ENCODE measurements at places on chromosomes 5 and 9. TPM values are rescaled to one million over a fixed set of nuclear protein-coding genes. Genes with fewer than 3 reads are reported as not detected.

ARHGEF28 gene
- 0.29 TPM for total RNA-seq

CCL27 gene
- not detected for total RNA-seq

MATR3 gene
- total RNA-seq = 200 TPM

ZFP37 gene
- total RNA-seq = 1.7 TPM

IFNA2 gene
- total RNA-seq = not detected

ABLIM3 gene
- total RNA-seq = not detected

SLC34A3 gene
- total RNA-seq = not detected

FOXD4 gene
- total RNA-seq = 0.16 TPM

KCNV2 gene
- total RNA-seq = not detected

FBXO10 gene
- 3.3 TPM for total RNA-seq

SPARC gene
- total RNA-seq = 4.1 TPM

PCDHA9 gene
- total RNA-seq = not detected

CSF2 gene
- total RNA-seq = not detected

IFNA13 gene
- not detected for total RNA-seq

SYK gene
- total RNA-seq = 1.0 TPM

DNA sequence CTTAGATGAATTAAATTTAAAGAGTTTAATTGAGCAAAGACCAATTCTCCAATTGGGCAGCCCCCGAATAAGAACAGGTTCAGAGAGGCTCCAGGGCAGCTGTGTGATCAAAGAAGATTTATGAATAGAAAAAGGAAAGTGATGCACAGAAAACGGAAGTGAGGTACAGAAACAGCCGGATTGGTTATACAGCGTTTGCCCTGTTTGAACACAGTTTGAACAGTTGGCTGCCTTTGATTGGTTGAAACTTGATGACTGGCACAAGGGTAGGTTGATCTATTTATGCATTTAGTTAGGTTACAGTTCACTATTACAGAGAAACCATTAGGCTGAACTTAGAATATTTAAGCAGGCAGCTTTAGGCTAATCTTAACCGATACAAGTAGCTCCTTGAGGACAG, 29.5 kb downstream of the NIM1K start:
- DNase-seq = no peak

DNA sequence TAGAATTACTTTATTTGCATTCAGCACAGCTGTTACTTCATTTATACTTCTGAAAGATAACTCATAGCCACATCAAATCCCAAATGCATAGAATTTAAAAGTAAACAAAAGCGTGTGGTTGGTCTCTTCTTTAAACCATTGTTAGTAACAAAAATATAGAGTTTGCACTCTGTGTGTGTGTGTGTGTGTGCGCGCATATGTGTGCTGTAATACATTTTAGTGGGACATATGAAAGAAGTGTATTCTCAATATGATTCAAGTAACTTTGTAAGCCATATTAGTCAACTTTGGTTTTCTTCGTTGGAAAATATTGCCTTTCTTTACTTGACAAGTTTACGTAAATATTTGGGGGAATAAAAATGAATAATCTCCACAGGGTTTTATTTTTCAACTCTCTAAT, 106.1 kb upstream of the PRRC1 start:
- no peak for DNase-seq

- no peak for DNase-seq
Measured at GRCh38 chr5:8943301-8943700, 602.6 kb downstream of the SEMA5A start.

DNA sequence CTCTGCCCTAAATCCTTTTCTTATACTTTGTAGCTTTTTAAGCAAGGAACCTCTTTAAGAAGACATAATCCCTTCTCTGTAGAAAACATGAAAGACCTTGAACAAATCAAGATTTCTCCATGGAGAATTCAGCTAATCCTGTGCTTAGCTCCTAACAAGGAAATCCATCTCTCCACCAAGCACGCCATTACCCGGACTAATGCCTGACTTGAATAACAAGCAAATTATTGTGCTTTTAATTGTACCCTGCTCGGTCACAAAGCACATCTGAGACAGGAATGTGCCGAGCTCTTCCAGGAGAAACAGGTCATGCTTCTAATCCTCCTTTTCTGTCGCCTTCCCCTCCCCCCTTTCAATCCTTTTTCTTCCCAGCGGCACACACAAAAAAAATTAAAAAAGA, 141.3 kb downstream of the PSAT1 start:
- DNase-seq = no peak

DNA sequence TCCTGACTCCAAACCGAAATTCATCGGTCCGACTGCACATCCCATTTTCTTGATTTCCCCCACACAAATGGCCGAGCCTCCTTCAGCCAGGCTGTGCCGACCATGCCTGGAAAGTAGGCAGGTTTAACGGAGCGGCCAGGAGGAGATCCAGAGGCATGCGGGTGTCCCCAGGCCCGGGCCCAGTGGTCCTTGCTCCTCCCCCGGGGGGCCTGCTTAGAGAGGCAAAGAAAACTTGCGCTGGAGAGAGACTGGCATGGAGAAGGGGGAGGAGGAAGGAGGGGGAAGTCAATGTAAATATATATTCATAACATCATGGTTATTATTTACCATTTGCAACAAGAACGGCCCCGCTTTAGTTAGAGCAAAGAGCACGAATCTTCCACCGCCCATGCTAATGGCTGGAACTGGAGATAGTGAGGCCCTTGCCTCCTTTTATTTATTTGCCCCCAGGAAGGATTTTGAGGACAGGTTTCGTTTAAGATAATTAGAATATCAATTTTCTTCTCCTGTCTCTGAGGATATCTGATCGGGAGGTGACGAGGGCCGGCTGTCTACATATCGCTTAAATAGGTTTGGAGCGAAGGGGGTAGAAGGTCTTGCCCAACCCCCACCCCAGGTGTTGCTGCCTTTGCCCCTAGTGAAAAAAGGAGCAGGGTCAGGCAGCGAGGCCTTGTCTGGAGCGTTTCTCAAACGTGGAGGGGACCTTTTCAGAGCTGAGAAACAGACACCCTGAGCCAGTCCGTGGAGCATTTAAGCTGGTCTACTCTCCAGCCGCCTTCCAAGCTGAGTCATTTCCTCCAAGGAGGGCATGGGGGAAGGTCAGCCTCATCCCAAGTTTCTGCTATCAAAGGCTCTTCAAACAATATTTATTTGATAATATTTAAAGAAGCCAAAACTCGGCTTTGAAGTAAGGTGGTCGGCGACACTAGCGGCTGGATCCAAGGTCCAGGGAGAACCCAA, 2.5 kb downstream of the BARHL1 start:
- DNase-seq = no peak

GRCh38 chr9:13485068-13485596, 205.6 kb upstream of the MPDZ start:
- DNase-seq = no peak

GRCh38 chr5:42720251-42720650, 36.4 kb upstream of the CCDC152 start:
- DNase-seq = no peak

- DNase-seq = no peak
Measured at GRCh38 chr5:78787783-78788182, 139.2 kb upstream of the LHFPL2 start.

DNA sequence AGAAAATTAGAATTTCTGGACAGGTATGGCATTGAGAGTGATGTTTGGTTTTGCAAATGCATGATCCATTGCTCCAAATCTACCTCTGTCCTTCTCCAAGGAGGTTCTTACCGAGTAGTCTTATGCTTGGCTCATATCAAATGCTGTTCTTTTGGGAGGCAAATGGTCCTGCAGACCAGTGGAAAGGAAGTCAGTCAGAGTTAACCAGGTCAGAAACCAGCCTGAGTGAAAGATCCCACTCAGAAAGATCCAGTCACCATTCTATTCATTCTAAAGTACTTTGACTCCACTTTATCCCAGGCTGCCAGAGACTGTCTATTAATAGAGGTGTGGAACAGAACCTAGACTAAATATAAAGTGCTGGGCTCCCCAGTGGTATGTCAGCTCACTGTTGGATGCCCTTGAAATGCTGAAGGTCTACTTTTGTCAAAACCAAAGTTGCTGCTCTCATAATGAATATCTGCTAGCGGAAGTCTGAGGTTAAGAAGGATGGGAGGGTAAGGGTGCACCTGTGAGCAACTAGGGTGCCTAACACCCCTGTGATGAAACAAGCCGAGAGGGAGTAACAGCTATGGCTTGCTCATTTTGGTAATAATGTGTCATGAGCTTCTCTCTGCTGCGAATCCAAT, 302.2 kb downstream of the ZNF608 start:
- DNase-seq = no peak

GRCh38 chr5:123599171-123599570, 87.2 kb downstream of the CSNK1G3 start:
- DNase-seq = no peak

- no peak for DNase-seq
Measured at GRCh38 chr9:108478431-108479332, 377.1 kb downstream of the ACTL7B start.

DNA sequence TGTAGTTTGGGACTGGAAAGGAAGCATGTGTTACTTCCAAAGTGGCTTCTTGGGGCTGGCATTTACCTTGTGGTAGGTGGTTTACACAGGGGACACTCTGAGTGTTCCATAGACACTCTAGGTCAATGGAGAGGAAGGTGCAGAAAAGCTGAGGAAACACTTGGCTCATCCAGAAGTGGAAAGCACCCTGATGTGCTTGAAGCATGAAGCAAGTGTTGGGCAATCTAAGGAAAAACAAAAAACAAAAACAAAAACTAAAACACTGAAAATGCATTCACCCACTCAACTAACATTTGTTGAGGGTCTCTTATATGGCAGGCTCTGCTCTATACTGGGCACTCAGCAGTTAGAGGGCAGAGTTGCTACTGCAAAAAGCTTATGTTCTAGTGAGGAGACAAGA, 2.9 kb upstream of the ERAP2 start:
- DNase-seq = no peak

- DNase-seq = no peak
Measured at GRCh38 chr5:21644032-21644431, 1209.1 kb downstream of the CDH12 start.

- no peak for DNase-seq
Measured at GRCh38 chr9:114031948-114032840, 45.9 kb downstream of the AMBP start.

- no peak for DNase-seq
Measured at GRCh38 chr9:131282688-131283422, 6.5 kb upstream of the FAM78A start.

DNA sequence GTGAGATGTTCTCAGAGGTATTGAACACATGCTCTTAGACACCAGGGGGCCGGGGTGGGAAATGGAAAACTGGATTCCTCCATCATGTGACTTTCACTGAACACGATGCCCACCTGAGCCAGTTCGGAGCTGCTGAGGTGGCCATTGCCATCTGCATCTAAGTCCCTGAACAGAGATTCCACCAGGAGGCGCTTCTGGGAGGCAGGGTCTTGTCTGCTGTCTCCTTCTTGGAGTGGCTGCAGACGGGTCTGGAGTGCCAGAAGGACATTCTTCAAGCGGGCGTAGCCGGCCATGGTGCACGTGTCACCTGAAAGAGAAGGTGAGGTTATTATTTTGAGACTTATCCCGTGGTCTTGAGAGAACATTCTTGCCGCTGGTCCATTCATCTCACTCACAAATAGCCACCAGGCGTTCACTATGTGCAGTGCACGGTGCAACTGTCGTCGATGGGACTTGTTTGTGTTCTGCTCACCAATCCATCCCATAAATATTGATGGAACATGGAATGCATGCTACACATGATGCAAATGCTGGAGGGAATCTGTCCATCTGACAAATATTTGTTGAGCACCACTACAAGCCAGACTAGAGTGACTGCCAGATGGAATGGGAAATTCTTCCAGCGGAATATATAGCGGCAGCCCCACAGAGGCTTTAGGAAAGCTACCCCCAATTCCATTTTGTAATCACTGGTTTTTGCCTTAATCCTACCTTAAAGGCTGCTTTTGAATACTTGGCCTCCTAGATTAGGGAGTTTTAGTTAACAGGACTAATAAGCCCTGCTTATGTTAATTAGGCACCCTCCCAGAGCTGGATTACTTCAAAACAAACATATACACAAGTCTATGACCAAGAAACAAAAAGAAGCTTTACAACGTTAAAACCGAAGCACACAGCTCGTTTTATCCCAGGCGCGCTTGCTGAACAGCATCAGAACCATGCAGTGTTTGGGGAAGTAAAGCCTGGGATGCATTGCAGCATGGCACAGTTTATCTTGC, 264.8 kb downstream of the HSPA4 start:
- DNase-seq = no peak

GRCh38 chr5:176446028-176446665, 2.0 kb upstream of the FAF2 start:
- no peak for DNase-seq

GRCh38 chr5:154547551-154547950, 69.5 kb upstream of the HAND1 start:
- no peak for DNase-seq

- no peak for DNase-seq
Measured at GRCh38 chr9:135520916-135521607, at the start of gene LCN1. TSS of gene LCN1 (plus strand) at chr9:135521440. CDS start at chr9:135521498, 58 bp downstream.

DNA sequence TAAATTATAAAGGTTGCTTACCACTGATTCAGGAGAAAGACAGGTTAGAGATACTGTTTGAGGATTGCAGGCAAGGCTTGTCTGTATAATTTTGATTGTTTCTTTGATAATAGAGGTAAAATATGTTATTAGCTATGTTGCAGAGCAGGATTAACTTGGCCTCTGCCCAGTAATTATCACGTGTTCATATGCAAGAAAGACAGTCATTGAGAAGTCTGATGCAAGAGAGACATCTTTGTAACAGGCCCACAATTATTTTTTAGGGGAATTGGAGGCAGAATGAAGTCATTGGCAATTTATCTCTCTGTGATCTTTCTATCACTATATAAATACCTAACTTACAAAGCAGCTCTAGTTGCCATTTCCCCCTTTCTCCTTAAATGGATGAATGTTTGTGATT, 46.0 kb downstream of the SLC44A1 start:
- DNase-seq = no peak

GRCh38 chr5:146745931-146746577, 132.5 kb downstream of the PPP2R2B start:
- DNase-seq = no peak

DNA sequence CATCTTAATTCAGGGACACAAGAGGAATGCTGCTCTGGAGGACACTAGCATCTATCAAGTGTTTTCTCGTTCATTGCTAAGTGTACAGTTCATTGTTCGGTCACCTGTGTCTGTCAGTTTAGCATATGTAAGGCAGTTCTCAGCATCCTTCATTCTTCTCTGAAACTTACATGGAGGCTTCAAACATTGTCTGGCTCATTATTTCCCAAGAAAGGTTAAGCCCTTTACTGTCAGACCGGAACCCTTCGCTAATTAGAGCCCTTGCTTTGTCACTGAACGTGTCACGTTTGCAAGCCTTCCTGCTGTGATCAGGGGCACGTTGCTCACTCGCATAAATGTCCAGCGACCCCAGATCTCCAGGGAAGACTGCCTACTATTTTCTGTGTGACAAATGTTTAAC, 62.3 kb upstream of the RIOK2 start:
- DNase-seq = no peak

- DNase-seq = no peak
Measured at GRCh38 chr5:94316916-94317838, 301.2 kb downstream of the KIAA0825 start.
